ENCODE measurements at places on chromosomes 2 and 18.

DNA sequence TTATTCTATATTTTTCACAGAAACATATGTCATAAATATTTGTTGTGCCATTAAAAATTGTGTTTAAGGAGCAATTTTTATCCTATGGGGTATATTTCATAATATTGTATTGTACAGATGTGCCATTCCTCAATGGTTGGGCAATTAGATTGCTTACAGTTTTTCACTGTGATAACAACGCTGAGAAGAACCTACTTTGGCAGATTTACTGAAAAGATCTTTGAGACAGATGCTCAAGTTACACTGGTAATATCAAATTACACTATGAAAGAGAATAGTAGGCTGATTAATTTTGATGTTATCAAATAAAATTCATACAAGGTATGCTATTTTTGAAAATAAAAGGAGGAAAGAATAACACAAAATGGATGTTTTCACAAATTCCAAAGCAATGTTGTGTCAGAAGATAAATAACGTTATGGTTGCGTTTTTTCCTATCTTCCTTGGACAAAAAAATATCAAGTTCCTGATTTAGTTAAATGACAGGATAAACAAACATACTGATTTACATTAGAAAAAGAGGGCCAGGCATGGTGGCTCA is 335.1 kb upstream of the ZNF521 start:
- DNase-seq, result no peak

- no peak for DNase-seq
These were observed 52.8 kb upstream of the PTMA start for GRCh38 chr2:231655488-231655887.

- no peak for DNase-seq
These were observed 477.5 kb downstream of the SLC4A3 start for GRCh38 chr2:220104871-220105351.

GRCh38 chr2:44676379-44676778 is 265.1 kb upstream of the SIX3 start:
- DNase-seq, result no peak

DNA sequence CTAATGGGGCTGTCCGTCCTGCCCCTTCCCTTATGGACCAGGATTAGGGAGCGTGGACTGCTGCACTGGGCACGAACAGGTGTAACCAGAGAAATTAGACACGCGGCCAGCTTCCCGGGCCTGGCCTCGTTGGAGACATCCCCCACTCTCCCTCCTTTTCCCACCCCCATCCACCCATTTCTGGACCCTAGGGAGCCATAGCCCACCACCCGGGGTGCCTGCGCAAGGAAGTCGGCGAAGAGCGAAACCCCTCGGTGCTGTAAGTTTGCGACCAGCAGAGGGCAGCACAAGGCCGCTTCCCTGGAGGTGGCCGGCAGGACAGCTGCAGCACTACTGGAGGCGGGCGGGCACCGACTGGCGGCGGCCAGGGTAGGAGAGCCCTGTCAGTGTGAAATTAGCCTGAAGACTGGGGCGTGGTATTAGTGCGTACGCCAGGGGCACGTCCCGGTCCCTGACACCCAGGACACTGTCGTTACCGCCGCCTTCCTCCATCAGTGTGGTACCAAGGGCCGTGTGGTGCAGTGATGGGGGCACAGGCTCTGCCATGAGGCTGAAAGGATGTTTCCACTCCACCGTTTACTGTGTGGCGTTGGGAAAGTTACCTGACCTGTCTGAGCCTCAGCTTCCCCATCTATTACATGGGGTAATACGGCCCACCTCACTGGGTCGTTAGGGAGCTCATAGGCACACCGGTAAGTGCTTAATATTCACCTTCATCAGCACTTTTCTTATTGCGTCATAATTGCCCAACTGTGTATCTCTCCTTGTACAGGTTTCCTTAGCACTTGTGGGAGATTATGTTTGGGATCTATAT is 36.0 kb upstream of the CD207 start:
- DNase-seq, result peak; percentile 61
